ENCODE measurements at places on chromosomes 11 and 22. TPM values are rescaled to one million over a fixed set of nuclear protein-coding genes. Genes with fewer than 3 reads are reported as not detected.

MPEG1 gene
- not detected for total RNA-seq

RIMBP3B gene
- total RNA-seq = 0.16 TPM

TOMM22 gene
- total RNA-seq = 78.4 TPM

TSPAN18 gene
- total RNA-seq = not detected

NRGN gene
- not detected for total RNA-seq

VSIG10L2 gene
- total RNA-seq = not detected

LRRC74B gene
- total RNA-seq = not detected

LSP1 gene
- total RNA-seq = not detected

OR8G1 gene
- total RNA-seq = not detected

OR8I2 gene
- not detected for total RNA-seq

FAM180B gene
- 0.63 TPM for total RNA-seq

OR56B1 gene
- not detected for total RNA-seq

LARGE1 gene
- 22.0 TPM for total RNA-seq

LINC01488 gene
- total RNA-seq = 3.6 TPM

SOX10 gene
- 199 TPM for total RNA-seq

MUC5B gene
- total RNA-seq = 0.35 TPM

AP2A2 gene
- 16.2 TPM for total RNA-seq

ANGPTL5 gene
- total RNA-seq = not detected

MADD gene
- 15.7 TPM for total RNA-seq

ZNF214 gene
- total RNA-seq = 1.2 TPM

GRK3 gene
- total RNA-seq = 15.0 TPM

TBRG1 gene
- 22.0 TPM for total RNA-seq

MMP12 gene
- total RNA-seq = not detected

CLTCL1 gene
- 6.4 TPM for total RNA-seq

PTGDR2 gene
- total RNA-seq = not detected

ST14 gene
- total RNA-seq = not detected

GAL3ST3 gene
- total RNA-seq = not detected

FOLR2 gene
- not detected for total RNA-seq

PPP1R14B gene
- total RNA-seq = 138 TPM

MS4A2 gene
- not detected for total RNA-seq

MIAT gene
- total RNA-seq = 0.45 TPM

RCN1 gene
- 228 TPM for total RNA-seq

NCR3LG1 gene
- 6.6 TPM for total RNA-seq

SHANK2 gene
- total RNA-seq = 0.21 TPM

SLC22A6 gene
- total RNA-seq = not detected

PATE4 gene
- total RNA-seq = not detected

TRIM51 gene
- total RNA-seq = 23.9 TPM

RTN3 gene
- total RNA-seq = 31.6 TPM

MAPK1 gene
- 84.3 TPM for total RNA-seq

ENTHD1 gene
- total RNA-seq = 41.5 TPM

CRYAB gene
- total RNA-seq = 9.9 TPM

TEAD1 gene
- total RNA-seq = 55.0 TPM

ATL3 gene
- total RNA-seq = 44.0 TPM

C11orf86 gene
- total RNA-seq = not detected

Data from SK-MEL-5 (cell line).